ENCODE measurements at places on chromosomes 4 and X.
A peak's percentile ranks its signal among the peaks of the same experiment; 100 is the strongest.

GRCh38 chrX:12339921-12340320 is 201.6 kb downstream of the FRMPD4 start:
- DNase-seq: no peak

DNA sequence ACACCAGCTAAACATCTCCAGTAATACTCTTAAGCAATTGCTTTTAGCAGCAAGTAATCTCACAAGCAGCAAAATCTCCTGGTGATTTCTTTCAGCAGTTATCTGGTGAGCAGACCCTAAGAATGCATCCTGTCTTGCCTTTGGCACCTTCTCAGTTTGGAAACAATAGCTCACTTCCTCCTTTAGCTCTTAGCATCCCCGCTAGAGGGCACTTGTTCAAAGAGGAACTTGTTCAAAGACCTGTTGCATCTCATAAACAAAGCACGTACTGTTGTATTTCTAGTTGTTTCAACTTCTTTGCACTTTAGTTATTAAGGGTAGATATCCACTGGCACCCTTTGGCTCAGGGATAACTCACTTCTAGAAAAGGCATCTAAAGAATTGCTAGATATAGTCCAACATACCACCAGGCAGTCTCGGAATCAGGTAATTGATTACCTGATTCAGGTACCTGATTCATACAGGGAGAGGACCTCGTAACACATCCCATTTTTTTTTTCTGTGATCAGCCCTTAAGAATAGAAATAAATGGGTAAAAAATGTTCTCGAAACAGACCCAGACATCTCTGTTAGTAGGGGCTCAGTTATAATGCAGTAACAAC is 81.9 kb upstream of the QRFPR start:
- peak; percentile 30 for DNase-seq

DNA sequence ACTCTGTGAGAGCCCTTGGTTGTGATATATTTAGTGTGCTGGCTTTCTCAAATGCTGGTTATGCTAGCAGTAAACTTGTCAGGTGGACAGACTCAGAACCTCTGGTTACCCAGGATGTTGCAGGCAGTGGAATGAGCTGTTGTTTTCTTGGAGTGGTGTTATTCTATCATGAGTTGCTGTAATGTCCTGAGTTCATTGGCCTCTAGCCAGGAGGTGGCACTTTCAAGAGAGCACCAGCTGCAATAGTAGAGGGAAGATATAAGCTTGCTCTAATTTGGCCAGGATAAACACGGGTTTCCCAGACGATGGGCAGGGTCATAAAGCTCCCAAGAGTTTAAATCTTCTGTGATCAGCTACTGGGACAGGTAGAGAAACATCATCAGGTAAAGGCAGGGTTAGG is 95.0 kb upstream of the UBQLN2 start:
- DNase-seq: no peak

- no peak for DNase-seq
Observed at GRCh38 chr4:95181996-95182306, 366.8 kb downstream of the UNC5C start.
